ENCODE measurements at places on chromosomes 7 and 10.
A peak's percentile ranks its signal among the peaks of the same experiment; 100 is the strongest.

- DNase-seq = no peak
Observed at GRCh38 chr10:78326372-78326771, 292.7 kb downstream of the RPS24 start.

DNA sequence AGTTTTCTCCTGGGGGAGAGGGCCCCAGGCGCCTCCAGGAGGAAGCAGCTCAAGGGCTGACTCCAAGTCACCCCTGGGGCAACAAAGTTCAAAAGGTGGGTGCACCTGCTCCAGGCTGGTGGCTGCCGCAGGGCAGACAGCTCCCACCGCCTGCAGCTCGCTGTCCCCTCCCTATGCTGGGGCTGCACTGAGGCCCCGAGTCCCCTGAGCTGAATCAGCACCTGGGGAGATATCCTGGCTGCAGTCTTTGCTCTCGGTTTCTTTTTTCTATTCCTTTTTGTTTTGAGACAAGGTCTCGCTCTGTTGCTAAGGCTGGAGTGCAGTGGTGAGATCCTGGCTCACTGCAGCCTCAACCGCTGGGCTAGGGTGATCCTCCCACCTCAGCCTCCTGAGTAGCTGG is 183.4 kb downstream of the DNAJB6 start:
- no peak for DNase-seq

- no peak for DNase-seq
Observed at GRCh38 chr7:91310830-91311460, 46.7 kb downstream of the FZD1 start.

DNA sequence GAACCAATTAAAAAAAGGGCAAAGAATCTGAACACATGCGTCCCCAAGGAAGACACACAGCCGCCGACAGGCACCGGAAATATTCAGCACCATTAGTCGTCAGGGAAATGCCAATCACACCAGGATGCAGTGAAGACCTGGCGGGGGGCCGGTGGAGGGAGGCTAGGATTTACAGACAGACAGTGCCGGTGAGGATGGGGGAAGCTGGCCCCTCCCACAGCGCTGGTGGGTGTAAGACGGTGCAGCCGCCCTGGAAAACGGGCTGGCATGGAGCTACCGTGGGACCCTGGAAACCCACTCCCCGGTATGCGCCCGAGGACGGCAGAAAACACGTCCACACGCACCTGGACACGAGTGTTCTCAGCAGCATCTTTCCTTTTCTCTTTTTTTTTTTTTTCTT is 4.8 kb upstream of the ADAP1 start:
- DNase-seq = no peak

DNA sequence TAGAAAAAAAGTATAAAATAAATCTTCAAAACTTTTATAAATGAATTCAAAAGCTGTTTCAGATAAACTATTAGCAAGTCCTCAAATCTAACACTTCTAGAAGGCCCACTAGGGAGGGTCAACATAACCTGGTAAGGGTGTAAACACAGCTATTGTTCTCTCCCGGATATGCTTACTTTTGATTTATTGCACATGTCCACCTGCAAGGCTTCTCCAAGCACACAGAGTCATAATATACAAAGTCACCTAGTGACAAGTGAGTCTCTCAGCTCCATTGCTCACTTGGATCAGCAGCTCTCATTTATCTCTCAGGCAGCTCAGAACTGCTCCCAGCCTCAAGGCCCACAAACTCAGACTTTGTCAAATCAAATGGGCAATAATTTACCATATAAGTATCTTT is 44.0 kb upstream of the COL1A2 start:
- no peak for DNase-seq

- no peak for DNase-seq
Observed at GRCh38 chr10:105398202-105398601, 757.1 kb downstream of the SORCS3 start.

DNA sequence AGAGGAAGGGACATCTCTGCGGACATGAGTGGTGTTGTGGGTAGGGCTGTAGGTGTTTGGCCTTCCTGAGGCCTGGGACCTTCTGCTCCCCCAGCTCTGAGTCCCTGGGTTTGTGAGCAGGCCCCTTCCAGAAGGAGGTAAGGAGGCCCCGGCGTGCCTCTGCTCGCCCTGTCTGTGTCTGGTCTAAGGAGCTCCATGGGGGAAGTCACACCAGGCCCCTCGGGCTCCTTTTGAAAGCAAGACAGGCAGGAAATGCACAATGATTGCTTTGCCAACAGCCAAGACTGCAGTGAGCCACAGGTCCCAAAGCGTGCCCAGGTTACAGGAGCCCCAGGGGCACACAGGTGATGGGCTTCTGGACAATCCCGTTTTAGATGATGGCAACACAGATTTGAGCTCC is 89.5 kb downstream of the FAM53B start:
- DNase-seq = no peak

- no peak for DNase-seq
Observed at GRCh38 chr10:1626835-1627234, 110.5 kb downstream of the ADARB2 start.

GRCh38 chr10:78575400-78575799 is 493.4 kb upstream of the ZMIZ1 start:
- no peak for DNase-seq

DNA sequence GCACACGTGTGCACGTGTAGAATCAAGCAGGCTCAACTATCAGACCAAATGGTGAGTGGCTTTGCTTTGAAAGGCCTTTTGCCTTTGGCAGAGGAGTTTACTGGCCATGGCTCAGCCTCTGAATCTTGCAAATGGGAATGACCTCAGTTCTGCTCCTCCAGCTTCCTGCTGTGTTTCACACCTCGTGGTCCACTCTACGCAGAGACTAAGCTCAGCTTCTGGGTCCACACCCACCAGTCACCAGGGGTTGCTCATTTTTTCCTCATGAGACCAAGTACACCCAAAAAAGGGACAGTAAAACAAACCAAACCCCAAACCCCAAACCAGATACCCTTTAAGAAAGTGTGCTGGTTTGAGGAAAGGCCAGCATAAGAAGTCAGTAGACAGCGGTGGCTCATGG is 236.4 kb downstream of the DNAJB6 start:
- DNase-seq = no peak

- DNase-seq = no peak
Observed at GRCh38 chr10:108515821-108516220, 1351.3 kb upstream of the SORCS1 start.

GRCh38 chr10:34473174-34474008 is 341.7 kb downstream of the PARD3 start:
- DNase-seq = no peak

GRCh38 chr10:103917302-103918052 is 507 bp downstream of the STN1 start:
- DNase-seq = no peak

DNA sequence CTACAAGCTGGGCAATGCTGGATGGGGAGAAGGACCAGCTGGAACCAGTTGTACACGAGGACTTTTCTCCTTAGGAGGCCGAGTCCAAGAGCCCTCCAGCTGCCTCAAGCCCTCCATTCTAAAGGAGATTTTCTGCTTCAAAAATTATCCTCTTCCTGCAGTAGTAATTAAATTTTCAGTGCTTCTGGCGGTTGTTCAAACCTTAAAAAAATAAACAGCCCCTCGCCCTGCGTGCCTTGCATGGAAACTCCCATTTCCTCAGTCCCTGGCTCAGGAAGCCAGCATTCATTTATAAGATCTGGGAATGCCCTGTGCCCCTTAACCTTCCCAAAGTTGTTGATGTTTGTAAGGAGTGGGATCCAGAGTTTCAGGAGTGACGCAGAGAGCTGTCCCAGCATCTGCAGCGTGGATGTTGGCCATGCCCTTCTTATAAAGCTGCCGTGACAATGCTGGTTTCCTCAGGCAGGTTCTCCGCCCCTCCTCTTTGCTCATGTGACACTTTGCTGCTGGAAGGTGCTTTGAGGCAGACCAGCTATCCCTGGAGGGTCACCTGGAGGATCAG is 24.0 kb upstream of the ACTR3B start:
- no peak for DNase-seq

GRCh38 chr7:151863386-151864079 is 13.4 kb downstream of the PRKAG2 start:
- peak; percentile 56 for DNase-seq

- DNase-seq = no peak
Observed at GRCh38 chr10:68586606-68587305, 26.6 kb downstream of the TET1 start.

- DNase-seq = no peak
Observed at GRCh38 chr7:101784292-101785127, 32.9 kb upstream of the CUX1 start.

DNA sequence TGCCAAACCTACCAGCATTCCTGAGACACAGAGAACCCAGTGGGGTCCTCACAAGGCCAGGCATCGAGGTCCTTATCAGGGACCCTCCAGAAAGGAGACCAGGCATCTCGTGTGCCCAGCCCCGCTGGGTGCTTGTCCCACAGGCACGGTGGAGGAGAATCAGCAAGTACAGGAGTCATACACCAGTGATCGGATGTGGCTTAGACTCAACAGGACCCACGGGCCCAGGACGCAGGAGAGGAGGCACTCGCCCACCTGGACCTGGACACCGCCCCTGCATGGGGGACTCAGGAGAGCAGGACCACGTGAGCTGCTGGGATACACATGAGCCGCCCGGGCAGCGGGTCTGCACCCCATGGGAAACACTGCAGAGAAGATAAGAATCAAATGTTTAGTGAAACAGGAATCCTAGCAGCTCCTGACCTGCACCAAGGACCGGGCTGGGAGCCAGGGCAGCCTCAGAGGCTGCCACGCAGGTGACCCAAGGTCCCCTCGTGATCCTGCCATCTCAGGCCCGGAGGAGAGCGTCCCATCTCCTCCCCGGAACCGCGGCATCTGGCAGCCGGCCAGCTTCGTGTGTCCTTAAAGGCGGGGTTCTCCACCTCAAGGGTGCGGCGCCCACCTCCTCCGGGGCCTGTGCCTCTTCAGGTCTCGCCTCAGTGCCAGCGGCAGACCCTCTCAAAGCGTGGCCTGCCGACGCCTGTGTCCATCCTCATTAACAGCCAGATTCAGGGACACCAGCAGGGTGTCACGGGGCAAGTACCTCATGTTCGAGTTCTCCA is 59.2 kb downstream of the FOXL3 start:
- DNase-seq = no peak

DNA sequence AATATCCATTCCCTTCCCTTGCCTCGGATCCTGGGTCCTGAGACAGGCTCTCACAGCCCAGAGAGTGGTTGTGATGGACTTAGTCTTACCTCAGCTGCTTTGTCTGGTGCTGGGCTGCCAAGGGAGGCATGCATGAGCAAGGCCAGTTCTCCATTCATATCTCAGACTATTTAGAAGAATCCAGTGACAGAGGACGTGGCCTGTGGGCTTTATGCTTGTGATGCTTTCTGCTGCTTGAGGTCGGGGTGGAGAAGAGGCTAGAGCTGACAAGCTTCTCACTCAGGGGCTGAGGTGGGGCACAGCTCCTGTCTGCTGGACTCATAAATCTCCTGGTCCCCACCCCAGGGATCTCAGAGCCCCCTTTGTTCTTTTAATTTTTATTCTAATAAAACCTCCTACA is 66.8 kb downstream of the DNAJC12 start:
- DNase-seq = no peak

DNA sequence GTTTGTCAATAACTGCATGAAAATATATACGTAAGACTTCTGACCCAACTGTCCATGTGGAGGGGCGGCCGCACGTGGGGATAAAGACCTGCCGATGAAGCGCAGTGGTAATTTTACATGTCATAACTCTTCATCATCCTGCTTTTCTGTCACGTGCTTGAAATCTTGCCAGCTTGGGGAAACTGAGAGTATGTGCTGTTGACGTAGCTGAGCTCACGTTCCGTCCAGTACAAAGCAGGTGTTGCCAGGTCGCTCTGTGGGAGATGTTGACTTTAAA is 105.1 kb downstream of the INPP5A start:
- no peak for DNase-seq

DNA sequence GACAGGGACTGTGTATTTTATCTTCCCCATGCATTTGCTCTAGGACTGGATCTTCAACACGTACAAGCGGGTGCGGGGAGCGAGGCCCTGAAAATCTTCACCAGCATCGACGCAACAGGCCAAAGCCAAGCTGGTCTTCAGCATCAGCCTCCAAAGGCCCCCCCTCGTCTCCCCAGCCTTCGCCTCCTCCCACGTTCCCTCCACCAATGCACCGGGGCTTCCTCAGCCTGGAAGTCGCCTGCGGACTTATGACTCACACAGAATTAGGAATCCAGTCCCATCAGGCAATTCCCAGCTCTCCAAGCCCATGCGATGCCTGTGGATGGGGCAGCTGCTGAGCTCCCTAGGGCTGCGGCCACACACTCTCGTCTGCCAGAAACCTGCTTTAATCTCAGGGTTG is 36.3 kb upstream of the RNF32 start:
- peak; percentile 81 for DNase-seq

GRCh38 chr10:32163071-32163761 is 107.0 kb upstream of the KIF5B start:
- DNase-seq = no peak

- DNase-seq = no peak
Observed at GRCh38 chr10:48384699-48384982, 78.2 kb downstream of the MAPK8 start.

- no peak for DNase-seq
Observed at GRCh38 chr7:6288270-6288860, 15.9 kb upstream of the CYTH3 start.

DNA sequence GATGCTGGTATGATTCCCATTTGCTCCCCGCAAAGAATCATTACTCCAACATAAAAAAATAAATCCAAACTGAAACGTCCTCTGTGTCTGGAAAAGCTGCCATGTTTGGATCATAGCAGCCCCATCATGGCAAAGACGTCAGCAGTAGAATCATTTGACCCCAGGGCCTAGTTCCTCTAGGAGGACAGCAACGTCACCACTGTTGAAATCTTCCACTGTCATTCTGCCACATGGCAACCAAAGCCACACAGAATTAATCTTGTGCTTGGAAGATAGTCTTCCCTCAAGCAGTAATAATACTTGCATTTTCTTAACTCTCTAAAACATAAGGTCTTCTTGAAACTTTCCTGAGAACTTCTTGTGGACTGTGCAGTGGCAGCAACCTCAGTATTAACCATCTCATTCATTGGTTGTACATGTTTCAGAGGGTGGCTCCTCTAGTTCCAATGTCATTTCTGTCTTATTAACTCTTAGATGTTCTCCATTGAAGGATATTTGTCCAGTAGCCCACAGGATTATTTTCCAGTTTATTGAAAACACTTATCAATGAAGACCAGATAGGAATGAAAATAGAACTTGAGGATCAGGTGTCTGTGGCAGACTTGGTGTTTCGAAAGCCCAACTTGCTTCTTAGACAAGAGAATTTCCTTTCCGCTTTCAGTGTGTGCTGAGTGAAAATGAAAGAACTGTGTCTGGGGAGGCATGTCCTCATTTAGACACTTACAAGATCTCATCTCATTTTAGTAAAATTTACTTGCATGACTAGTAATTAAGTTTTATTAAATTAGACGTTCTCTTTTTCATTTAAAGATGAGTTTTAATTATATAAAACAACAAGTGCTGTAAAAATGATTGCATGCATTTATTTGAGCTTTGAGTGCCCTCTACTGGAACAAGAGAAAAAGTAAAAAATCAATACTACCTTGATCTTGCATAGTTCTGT is 28.9 kb upstream of the INHBA start:
- DNase-seq = no peak

DNA sequence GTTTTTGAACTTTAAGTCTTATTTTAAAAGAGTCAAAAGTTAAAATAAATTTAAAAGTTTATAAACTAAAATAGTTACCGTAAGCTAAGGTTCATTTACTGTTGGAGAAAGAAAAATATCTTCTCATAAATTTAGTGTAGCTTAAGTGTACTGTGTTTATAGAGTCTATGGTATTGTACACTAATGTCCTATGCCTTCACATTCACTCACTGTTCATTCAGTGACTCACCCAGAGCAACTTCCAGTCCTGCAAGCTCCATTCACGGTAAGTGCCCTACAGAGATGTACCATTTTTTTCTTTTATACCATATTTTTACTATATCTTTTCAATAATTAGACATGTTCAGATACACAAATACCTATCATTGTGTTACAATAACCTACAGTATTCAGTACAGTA is 97.6 kb downstream of the PTN start:
- no peak for DNase-seq
